ENCODE measurements at places on chromosomes 7 and 10.

DNA sequence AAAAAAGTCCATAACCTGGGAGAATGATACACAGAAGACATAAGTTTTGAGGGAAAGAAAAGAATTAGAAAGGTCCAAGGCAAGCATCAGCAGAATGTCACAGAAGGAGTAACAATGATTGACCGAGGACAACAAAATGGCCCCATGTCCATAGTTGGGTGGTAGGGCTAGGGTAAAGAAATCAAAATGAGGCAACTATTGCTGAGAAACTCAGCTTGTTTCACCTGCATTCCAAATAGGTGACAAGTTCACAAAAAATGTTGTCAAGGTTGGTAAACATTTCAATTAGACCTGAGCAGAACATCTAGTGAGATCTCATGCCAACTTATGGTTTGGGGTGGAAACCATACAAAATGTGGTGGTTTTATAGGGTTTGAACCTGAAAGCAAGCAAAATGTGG, 22.8 kb upstream of the DLX6 start:
- no peak for DNase-seq

DNA sequence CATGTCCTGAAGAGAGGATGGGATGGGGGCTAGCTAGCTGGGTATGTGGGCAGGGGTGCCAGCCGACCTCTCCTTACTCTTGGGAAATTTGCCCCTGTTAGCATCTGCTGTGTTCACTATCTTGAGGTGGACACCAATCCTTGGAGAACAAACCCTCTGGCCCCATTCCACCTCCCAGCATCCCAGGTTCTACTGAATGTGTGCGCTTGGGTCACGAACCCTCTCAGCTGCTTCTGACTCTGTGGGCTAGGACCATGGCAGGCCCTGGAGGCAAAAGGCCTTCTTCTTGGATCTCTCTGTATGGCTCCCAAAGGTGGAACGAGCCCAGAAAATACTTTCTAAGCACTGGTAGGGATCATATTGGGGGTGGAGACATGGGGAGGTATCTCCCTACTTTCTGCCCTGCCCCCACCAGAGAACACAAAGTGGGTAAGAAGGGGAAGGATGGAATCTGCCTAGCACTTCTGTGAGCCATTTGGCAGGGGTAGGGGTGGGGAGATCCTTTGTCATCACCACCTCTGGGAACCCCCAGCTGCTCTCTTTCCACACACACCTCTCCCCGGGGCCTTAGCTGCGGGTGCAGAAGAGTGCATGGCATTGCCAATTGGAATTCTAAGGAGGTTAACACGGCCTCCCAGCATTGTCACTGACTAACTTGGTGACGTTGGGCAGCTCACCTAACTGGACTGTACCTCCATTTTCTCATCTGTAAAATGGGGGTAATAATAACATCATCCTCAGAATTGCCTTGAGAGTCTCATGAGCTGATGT, 7.7 kb downstream of the UNC5B start:
- no peak for DNase-seq

- no peak for DNase-seq
Observed at GRCh38 chr10:24901686-24902399, 50.6 kb downstream of the PRTFDC1 start.

- DNase-seq: no peak
Observed at GRCh38 chr7:20220921-20221547, 3.9 kb upstream of the MACC1 start.

GRCh38 chr7:100373261-100373831, at the start of gene PILRA:
Gene PILRA (plus strand): TSS chr7:100373487. CDS start chr7:100373657, 170 bp downstream.
- DNase-seq: no peak

- no peak for DNase-seq
Observed at GRCh38 chr7:102974366-102975236, 61.8 kb downstream of the LRRC17 start.

DNA sequence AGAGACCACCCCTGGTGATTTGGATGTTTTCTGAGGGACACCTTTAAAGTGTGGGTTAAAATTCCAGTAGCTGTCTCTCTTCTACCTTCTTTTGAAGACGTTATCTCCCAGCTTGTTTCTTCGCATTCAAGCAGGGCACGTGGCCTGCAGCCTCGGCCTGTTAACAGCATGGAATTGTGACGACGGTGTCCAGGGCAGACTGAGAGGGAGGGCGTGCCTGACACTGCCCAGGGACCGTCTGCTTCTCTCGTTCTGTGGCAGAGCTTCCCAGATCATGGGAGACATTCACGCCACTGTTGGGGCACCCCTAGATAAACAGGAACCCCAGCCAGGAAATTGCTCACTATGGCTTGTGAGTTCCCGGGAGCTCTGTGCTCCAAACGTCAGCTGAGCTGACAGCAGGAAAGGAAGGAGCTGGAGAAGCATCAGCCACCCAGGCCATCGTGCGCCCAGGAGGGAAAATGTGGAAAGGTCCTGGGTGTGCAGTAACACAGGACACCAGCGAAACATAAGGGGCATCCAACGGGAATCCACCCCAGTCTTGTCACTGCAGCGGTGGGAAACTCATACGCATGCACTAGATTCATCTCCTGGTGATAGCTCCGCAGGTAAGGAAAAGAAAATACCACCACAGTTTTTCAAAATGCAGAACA, 41.1 kb upstream of the RBM33 start:
- DNase-seq: no peak

GRCh38 chr10:110499796-110500514, 2.2 kb downstream of the DUSP5 start:
- no peak for DNase-seq

- no peak for DNase-seq
Observed at GRCh38 chr7:46486256-46487206, 565.5 kb upstream of the IGFBP3 start.

DNA sequence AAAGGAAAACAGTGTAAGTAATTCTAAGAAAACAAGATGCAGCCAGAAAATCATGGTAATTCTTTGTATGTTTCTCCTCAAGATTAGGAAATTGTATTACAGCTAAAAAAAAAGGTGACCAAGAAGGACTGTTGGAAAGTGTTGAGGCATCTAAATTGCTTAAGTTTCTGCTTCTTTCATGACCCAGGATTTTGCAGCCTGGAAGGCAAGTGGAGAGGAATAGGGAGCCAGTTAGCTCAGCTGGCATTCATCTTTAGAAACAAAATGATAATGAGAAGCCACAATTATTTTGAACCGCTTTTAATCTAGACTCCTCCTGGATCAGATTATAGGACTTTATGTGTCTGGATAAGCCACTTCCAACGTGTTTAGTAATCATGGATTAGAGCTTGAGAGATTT, 56.8 kb upstream of the TMEM229A start:
- no peak for DNase-seq

Measured in activated gamma-delta T cell treated with anti-CD3 and anti-CD28 coated beads, Interleukin-2, amount 50 U/mL, for 16 hours (primary cell).